ENCODE measurements at places on chromosomes 4 and X. TPM values are rescaled to one million over a fixed set of nuclear protein-coding genes. Genes with fewer than 3 reads are reported as not detected.

DNA sequence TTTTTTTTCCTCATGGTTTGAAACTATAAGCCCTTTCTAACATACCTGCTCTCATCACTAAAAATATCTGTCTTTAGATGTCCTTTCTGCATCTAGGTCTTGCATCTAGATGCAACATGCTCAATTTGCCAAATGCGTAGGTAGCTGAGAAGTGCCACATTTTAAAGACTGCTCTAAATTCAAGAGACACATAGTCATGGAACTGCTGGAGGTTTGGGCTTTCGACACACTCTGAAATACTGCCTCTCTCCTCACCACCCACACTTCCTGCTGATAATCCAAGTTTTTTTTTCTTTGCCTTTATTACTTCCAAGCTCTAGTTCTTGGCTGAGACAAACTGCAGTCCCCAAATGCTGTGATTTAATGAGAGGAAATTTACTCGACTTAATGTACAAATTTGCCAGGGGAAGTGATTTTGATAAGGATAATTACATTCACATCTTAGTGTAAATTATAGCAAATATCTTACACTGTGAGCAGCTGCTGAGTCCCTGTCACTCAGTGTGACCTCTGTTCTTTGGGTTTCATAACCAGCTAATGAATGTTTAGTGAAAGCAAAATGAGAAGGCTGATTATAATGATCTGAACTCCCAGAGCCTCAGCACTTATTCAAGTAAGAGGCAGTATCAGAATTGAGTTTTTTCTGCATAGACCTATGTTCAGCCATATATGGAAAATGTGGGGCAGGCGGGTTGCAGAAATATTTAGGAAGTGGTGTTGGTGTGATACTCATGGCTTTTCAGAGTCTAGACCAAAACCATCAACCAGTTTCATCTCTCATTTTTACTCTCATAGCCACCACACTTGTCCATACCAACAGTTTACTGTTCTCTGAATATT, 31.3 kb downstream of the DRD5 start:
- DNase-seq, result no peak

- DNase-seq, result no peak
Measured at GRCh38 chr4:119537586-119537985, 91.0 kb downstream of the PDE5A start.

DNA sequence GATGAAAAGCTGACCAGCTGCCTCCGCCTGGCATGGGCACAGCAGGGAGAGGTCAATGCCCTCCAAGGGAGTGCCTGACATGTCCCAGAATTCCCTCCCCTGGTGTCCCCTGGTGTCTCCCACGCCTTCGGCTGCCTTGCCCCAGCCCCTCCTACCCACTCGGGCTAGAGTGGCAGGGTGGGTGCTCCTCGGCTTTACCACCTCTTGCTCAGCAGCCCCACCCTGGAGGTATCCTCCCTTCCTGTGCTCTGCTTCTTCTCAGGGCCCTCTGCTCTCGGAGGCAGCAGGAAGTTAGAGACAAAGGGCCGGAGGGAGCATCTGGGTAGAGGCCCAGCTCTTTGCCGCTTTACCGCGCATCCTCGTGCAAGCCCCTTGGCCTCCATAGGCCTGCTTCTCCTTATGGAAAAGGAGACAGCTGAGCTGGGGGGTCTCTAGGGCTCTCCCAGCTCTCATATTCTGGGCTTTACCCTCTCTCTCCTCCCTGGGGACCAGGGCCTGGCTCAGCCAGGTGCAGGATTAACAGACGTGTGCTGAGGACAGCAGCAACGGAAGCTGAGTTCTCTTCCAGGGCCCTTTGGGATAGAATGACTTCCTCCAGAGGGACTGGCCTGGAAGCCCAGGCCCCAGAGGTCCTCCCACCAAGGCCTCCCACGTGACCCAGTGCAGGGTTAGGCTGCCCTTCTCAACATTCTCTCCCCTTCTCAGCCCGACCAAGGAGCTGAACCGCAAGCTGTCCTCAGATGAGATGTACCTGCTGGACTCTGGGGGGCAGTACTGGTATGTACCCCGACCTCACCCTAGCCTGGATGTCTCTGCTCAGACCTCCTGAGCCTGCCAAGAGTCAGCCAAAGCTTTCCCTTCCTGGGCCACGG, 17.2 kb downstream of the XPNPEP2 start:
- DNase-seq, result no peak

GRCh38 chr4:90718931-90719330, 591.7 kb downstream of the CCSER1 start:
- DNase-seq, result no peak

DNA sequence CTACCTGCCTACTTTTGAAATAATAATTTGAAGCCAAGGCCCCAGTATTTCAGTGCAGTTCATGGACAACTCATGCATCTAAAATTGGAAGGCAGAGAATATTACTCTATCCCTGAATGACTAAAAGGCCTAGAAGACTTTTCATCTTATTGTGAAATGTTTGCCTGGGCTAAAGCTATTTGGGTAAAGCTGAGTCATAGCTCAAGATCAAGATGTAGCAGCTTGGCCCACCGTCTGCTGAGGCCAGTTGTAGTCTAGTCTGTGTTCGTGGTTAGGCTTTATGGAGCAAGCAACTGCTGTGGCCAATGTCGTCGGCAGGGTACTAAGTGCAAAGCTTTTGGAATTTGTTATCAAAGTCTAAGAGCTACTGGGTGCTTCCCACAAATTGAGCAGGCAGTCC, 929.1 kb downstream of the RAB28 start:
- no peak for DNase-seq

DNA sequence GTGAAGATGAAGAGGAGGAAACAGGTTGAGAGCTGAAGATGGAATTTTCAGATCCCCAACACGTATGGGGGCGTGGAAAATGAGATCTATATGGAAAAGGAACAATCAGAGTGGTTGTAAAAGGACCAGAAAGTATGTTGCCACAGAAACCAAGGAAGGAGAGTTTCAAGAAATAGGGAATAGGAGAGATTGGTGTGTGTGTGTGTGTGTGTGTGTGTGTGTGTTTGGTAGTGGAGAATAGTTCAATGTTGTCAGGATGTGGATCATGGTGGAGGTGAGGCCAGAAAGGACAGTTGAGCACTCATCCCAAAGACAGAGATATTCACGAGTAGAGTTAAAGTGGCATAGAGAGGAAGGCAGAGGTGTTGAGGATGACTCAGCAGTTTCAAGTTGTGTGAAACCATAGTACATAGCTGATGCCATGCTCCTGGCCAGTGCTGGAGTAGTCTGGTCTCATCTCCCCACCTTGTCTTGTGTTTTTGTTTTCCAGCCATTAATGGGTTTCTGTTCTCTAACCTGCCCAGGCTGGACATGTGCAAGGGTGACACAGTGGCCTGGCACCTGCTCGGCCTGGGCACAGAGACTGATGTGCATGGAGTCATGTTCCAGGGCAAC, 36.1 kb downstream of the HEPH start:
- no peak for DNase-seq

- no peak for DNase-seq
Measured at GRCh38 chr4:156536661-156537060, 434.9 kb downstream of the PDGFC start.

GRCh38 chrX:134373736-134374135, 86.2 kb upstream of the HPRT1 start:
- DNase-seq, result no peak

GRCh38 chr4:147616849-147617172, 386 bp upstream of the TMEM184C start:
- no peak for DNase-seq

DNA sequence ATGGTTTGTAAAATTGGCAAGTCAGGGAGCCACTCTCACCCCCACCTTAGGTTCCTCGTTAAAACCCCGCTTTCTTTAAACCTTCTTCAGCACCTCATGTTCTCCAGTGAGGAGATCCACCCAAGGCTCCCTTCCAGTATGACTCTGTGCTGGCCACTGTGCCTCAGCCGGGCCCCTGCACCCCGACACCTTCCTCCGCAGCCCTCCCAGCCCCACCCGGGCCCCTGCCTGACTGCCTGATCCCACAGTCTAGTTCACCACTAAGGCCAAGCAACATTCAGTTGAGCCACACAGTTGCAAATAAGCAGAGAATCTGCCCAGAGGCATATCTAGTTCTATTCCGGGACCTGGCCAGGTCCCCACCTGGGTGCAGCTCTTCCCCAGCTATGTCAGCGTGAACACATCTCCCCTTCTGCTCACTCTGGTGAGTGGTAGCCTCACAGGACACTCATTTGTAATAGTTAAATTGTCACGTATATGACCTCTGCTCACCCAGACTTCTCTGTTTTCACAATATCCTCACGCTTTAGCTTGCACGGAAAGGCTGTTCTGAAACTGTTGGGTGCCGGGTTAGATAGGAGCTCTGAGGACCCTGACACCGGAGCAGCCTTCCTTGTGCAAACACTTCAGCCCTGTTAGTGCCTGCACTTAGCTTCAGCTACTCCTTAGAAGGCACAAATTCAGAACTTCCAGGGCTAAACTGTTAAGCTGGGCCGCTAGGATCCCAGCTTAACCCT, 146.8 kb downstream of the DCTD start:
- no peak for DNase-seq

DNA sequence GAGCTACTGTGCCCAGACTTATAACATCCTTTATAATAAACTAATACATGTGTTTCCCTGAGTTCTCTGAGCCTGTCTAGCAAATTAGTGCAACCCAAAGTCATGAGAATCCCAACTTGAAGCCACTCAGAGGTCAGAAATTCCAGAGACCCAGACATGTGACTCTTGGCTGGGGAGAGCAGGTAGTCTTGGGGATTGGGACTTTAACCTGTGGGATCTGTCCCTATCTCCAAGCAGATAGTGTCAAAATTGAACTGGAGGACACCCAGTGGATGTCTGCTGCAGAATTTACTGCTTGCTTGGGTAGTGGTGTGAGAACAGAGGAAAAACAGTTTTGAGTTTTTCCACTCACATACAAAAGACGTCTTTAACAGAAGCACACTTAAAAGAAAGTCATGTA, 26.4 kb downstream of the ELOVL6 start:
- DNase-seq, result no peak

DNA sequence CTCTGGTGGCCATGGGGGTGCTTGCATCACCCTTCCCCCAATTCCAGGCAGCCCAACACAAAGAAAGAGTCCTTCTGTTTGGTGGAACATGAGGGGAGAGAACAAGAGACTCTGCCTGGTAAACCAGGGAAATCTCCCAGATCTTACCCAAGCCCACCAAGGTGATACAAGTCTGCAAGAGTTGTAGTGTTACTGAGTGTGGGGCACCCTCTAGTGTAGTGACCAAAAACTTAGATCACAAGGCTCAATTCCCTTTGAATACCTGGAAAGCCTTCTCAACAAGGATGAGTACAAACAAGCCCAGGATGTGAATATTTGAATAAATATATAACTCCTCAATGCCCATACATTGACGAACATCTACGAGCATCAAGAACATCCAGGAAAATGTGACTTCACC, 64.7 kb downstream of the IL13RA2 start:
- DNase-seq, result no peak

GRCh38 chr4:78512357-78512920, 39.1 kb upstream of the ANXA3 start:
- no peak for DNase-seq

- no peak for DNase-seq
Measured at GRCh38 chrX:66200855-66201795, 37.1 kb downstream of the HEPH start.

DNA sequence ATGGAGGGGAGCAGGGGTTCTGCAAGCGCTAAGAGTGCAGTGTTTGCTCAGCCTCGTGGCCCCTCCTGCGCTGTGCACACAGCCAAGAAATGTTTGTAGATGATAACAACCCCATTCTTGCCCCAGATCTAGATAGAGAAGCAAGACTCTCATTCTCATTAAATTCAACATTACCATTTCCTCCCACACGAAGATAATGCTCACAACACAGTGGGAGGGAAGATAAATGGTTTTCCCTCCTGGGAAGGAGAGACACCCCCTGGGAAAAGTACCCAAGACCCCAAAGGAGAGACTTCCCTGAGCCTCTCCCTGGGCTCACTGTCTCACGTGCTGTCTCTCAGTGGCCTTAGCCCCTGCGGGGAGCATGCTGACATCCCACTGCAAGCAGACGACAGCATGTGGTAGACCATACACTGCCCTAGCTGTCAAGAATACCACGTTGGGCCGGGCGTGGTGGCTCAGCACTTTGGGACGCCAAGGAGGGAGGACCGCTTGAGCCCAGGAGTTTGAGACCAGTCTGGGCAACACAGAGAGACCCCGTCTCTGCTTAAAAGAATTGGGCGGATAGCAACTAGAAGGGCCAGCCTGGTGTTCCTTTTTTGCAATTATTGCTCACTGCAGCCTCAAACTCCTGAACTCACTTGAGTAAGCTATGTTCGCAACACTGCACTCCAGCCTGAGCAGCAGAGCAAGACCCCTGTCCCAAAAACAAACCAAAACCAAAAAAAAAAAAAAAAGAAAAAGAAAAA, 34.9 kb upstream of the IQSEC2 start:
- no peak for DNase-seq

DNA sequence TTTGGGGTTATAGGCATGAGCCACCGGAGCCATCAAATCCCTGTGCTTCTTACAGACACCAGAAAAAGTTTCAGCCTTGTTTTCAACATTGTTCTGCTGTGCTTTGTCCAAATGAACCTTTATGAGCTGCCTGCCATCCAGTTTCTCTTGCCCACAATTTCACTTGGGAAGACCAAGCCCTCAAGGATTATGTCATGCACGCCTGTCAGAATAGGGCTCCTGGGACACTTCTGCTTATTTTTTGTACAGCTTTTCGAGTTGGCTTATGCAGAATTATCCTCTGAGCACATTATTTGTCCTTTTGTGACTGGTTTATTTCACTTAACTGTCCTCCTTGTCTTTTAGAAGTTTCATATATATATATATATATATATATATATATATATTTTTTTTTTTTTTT, 16.2 kb downstream of the UBE2K start:
- DNase-seq, result no peak

- no peak for DNase-seq
Measured at GRCh38 chr4:184860018-184860779, 34.4 kb upstream of the ACSL1 start.

DNA sequence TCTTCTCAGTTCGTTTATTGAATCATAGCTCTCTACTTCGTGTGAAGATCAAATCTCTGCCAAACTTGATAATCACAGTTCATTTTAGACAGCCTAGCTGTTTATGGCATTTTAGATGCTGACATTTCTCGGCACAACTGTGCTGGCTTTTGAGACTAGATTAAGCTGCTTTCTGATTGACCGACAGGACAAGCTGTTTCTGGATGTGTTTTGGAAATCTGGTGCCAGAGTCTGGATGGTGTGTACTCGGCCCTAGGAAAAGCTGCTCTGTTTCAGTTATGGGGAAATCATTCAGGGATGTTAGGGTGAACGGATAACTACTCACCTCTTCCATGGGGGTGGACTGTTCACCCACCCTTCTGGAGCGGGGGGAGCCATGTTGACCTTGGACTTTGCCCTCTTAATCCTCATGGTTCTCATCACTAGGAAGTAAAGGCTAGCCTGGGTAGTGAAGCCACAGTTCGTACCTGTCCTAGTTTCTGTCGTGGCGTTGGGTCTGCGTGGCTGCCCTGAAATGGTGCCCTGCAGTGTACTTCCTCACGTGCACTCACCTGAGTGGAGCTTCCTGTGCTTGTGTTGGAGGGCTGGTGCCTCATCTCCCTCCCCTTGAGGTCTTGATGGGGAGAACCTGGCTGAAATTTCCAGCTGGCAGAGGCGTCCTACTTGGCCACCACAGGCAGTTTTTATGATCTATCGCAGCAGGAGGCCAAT, 13.7 kb upstream of the WDR1 start:
- no peak for DNase-seq

NCBP2L gene
- not detected for total RNA-seq

All from mesothelial cell of epicardium (in vitro differentiated cells).